ENCODE measurements at places on chromosomes 2 and 18.

DNA sequence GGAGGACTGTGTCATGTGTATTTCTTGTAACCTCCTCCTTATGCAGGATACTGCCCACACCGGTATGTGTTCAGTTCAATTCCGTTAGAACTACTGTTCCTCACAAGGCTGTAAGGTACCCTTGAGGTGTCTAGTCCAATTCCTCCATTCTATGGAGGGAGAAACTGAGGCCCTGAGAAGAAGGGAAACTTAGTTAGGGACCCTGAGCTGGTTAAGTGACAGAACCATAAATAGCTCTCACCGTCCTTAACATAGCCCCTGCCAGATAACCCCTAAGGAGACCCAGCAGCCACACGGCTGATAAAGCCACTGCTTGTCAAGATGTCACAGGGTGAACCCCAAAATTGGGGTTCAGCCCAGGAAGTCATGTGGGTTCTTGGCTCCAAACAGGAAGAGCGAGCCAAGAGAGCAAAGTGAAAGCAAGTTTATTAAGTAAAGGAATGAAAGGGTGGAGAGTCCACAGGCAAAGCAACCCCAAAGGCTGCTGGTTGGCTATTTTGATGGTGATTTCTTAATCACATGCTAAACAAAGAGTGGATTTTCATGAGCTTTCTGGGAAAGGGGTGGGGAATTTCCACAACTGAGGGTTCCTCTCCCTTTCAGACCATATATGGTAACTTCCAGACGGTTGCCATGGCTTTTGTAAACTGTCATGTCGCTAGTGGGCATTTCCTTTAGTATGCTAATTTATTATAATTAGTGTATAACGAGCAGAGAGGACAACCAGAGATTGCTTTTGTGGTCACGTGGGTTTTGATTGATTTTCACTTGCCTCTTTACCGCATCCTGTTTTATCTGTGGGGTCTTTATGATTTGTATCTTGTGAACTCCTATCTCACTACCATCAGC, 83.4 kb upstream of the RTN4 start:
- peak; percentile 45 for DNase-seq

GRCh38 chr2:16633621-16634430, 31.8 kb downstream of the CYRIA start:
- no peak for DNase-seq

DNA sequence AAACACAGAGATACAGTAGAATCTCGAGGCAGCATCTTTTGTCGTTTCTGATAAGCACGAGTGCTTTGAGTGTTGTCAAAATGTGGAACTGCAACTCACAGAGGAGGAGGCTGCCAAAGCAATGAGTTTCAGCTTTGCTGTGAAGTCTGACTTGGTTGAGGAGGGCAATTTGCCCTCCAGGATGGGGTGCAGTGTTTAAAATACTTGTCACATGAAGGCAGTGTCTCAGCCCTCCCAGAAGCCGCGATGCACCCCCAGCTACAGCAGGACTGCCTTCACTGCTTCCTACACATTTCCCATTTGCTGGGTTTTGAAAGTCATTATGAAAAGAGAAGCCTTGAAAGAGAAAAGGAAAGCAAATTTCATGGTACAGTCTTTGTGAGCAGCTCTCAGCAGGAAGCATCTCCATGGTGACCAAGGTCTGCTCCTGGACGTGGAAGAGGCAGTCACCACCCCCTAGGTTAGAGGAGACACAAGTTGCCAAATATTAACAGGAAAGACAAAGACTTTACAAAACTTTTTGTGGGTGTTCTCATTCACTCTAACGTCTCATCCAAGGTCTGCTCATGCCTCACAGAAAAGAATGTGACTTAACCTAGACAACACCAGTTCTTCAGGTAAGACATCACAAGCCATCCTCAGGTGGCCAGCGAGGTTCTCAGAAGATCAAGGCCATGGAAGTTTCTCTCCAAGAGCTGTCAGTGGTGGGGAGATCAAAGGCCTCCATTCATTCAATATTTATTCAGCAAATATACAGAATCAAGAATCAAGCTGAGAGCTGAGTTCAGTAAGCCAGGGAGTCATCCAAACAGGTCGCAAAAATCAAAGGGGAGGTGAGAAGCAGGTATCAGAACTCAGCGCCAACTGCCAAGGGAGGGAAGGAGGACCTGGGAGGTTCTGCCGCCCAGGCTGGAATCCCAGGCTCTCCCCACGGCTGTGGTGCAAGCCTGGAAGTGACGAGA, 476.0 kb downstream of the EIPR1 start:
- no peak for DNase-seq

DNA sequence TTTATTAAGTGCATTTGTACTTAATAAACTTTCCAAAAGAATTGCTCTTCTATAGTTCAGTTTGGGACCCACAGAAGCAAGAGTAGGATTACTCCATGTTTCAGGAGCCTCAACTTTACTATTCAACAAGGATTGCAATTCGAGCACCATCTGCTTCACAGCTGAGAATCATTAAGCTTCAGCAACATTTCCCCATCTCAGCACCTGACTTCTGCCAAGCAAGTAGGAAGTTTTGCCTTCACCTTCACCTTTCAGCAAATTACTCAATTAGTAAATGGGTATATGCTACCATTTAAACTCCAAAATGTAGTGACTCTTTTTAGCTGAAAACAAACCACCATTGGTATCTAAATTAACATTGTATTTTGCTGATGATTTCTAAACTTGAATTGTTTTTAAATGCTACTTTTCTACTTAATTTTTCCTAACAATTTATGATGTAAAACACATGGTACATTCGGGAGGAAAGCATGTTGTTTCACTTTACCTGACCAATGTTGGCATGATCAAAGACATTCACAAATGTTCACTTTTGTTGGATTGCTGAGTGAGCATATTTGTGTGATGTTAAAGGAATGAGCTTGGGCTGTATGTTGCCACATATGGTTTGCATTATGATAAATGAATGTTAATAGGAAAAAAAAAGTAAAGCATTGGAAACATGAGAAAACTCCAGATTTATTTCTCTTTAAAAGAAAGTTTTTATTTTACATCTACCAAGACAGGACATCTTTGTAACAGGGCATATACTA, 159.2 kb downstream of the GULP1 start:
- DNase-seq, result no peak

Measured in T-helper 17 cell (primary cell).